ENCODE measurements at places on chromosomes 11 and 22.

DNA sequence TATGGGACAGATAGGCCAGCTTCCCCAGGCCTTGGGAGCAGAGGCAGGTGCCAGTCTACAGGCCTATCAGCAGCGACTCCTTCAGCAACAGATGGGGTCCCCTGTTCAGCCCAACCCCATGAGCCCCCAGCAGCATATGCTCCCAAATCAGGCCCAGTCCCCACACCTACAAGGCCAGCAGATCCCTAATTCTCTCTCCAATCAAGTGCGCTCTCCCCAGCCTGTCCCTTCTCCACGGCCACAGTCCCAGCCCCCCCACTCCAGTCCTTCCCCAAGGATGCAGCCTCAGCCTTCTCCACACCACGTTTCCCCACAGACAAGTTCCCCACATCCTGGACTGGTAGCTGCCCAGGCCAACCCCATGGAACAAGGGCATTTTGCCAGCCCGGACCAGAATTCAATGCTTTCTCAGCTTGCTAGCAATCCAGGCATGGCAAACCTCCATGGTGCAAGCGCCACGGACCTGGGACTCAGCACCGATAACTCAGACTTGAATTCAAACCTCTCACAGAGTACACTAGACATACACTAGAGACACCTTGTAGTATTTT lies 26.6 kb upstream of the L3MBTL2 start:
- H3K36me3 ChIP-seq, result peaks cover 44% of the 10 kb centered on the region
- DNase-seq, result no peak
- no peaks in the 10 kb centered on the region for H3K27me3 ChIP-seq
- no peak overlapping the region for H3K27ac ChIP-seq
- no peak overlapping the region for H3K4me3 ChIP-seq

GRCh38 chr11:115676206-115676605 lies 172.0 kb upstream of the CADM1 start:
- no peaks in the 10 kb centered on the region for H3K36me3 ChIP-seq
- no peak for DNase-seq
- peaks cover 4% of the 10 kb centered on the region for H3K27me3 ChIP-seq
- no peaks in the 10 kb centered on the region for H3K4me1 ChIP-seq

DNA sequence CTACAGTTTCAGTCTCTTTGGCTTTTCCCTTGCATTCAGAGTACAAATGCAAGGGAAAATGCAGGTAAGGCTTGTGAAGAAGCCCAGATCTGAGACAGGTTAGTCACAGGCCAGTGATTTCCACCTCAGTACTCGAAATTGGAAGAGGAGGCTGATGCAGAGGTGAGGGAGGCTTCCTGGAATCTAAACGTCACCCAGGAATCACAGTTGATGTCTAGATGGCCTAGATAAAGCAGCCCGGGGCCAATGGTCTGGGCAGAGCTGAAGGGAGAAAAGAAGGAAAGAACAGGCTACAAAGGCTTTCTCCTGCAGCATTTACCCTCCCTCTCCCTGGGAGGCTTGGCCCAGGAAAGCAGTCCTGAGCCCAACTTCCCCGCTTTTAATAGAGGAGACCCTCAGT lies 8.5 kb downstream of the TRIM6 start:
- DNase-seq, result no peak
- no peak overlapping the region for H3K27ac ChIP-seq
- no peaks in the 10 kb centered on the region for H3K27me3 ChIP-seq
- H3K4me1 ChIP-seq, result no peaks in the 10 kb centered on the region
- H3K36me3 ChIP-seq, result no peaks in the 10 kb centered on the region

GRCh38 chr11:102446606-102447005 lies 6.0 kb downstream of the TMEM123 start:
- H3K27me3 ChIP-seq, result no peaks in the 10 kb centered on the region
- peaks cover 86% of the 10 kb centered on the region for H3K4me1 ChIP-seq
- H3K4me3 ChIP-seq, result no peak overlapping the region

- no peak overlapping the region for H3K4me3 ChIP-seq
- no peaks in the 10 kb centered on the region for H3K27me3 ChIP-seq
- no peaks in the 10 kb centered on the region for H3K36me3 ChIP-seq
- no peak for DNase-seq
- H3K27ac ChIP-seq, result no peak overlapping the region
Measured at GRCh38 chr11:27028561-27028965, 12.1 kb upstream of the BBOX1 start.

GRCh38 chr22:17795661-17796548 lies 21.6 kb upstream of the BID start:
- H3K4me1 ChIP-seq, result peaks cover 3% of the 10 kb centered on the region
- H3K36me3 ChIP-seq, result no peaks in the 10 kb centered on the region
- no peak overlapping the region for H3K4me3 ChIP-seq
- no peak overlapping the region for H3K27ac ChIP-seq
